ENCODE measurements at places on chromosomes 1 and 21.
A peak's percentile ranks its signal among the peaks of the same experiment; 100 is the strongest.

DNA sequence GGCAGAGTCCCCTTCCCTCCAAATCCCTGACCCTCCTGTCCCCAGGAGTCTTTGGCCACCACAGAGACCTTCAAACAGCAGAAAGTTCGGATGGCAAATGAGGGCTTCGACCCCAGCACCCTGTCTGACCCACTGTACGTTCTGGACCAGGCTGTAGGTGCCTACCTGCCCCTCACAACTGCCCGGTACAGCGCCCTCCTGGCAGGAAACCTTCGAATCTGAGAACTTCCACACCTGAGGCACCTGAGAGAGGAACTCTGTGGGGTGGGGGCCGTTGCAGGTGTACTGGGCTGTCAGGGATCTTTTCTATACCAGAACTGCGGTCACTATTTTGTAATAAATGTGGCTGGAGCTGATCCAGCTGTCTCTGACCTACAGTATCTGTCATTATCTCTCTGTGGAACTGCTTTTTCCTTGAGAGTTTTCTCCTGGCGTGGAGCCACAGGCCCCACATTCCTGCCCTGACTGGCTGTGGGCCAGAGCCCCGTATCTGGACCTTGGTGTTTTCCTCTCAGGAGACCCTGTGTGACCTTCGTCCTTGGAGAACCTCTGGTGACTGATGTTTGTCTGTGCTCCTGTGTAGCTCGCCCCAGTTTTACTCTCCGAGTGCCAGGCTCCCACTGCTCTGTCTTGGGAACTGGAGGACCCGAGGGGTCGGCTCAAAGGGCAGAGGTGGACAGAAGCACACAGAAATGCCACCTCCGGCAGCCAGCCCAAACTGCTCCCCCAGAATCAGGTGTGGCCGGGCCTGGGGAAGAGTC is 4.8 kb downstream of the SLC27A3 start:
- no peak for DNase-seq

- DNase-seq, result peak; percentile 30
Observed at GRCh38 chr1:150366416-150367296, 2.7 kb downstream of the RPRD2 start.

GRCh38 chr1:200506471-200506870 is 96.6 kb upstream of the ZNF281 start:
- DNase-seq, result no peak

- peak; percentile 38 for DNase-seq
Observed at GRCh38 chr1:8701794-8702471, 115.5 kb downstream of the RERE start.

DNA sequence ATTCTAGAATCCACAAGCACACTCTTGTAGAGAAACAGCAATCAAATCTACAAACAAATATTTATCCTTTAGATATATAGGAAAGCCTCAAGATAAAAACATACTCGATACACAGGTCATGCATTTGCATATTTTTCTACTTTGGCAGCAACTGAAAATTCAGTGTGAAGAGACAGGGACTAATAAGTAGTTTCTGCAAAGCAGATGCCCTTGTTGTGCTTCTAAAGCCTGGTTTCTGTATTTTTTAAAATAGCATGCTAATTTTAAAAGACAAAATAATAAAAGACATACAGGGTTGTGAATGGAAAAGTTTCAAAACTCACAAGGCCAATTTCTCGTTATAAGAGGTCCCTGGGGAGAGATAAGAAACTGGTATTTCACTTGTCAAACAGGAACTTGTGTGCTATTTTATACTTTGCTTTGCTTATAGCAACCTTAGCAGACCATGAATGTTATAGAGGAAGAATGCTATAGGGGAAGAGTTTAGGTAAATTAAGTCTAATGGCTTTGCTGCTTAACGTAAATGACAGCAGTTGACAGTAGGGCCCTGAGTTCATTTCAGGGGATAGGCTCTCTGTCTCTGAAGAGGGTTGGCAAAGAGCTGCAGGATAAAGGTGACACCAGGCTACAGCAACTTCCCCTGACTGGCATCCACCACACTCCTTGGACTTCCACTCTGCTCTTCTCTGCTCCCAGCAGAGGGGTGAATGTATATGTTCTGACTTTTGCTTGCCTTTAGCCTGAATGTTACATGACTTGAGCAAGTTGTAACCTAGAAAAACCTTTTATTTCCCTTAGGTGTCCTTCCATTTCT is 9.4 kb upstream of the RGS13 start:
- no peak for DNase-seq

DNA sequence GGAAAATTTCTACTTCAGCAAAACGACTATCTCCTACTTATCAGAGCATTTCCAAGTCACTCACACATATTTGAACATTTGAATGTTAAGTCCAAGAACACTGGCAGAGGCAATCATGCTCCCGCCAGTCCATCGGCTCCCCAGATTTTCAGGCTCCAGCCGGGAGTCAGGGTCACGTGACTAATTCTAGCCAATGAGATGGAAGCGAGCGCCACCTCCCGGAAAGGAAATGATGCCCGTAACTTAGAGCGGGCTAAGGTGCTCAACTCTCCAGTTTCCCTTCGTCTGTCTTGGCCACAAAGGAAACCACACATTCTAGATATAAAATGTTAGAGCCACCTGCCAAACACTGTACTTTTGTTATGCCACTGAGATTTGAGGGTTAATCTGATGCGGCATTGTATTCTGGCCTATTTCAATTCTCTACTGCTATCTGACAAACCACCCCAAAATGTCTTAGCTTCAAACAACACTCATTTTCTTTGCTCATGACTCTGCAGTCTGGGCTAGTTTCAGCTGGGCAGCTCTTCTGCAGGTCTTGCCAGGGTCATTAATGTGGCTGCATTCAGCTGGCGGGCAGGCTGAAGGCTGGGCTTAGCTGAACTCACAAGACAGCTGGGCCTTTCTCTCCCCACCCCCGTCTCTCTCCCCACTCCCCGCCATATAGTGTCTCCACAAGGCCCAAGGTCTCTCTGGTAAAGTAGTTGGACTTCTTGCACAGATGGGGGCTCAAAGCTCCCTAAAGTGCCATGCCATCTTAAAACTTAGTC is 16.5 kb upstream of the LHX4 start:
- DNase-seq, result no peak

- DNase-seq, result peak; percentile 50
Observed at GRCh38 chr1:55472784-55473183, 257.6 kb upstream of the USP24 start.

- no peak for DNase-seq
Observed at GRCh38 chr1:101217148-101217547, 19.7 kb upstream of the S1PR1 start.

DNA sequence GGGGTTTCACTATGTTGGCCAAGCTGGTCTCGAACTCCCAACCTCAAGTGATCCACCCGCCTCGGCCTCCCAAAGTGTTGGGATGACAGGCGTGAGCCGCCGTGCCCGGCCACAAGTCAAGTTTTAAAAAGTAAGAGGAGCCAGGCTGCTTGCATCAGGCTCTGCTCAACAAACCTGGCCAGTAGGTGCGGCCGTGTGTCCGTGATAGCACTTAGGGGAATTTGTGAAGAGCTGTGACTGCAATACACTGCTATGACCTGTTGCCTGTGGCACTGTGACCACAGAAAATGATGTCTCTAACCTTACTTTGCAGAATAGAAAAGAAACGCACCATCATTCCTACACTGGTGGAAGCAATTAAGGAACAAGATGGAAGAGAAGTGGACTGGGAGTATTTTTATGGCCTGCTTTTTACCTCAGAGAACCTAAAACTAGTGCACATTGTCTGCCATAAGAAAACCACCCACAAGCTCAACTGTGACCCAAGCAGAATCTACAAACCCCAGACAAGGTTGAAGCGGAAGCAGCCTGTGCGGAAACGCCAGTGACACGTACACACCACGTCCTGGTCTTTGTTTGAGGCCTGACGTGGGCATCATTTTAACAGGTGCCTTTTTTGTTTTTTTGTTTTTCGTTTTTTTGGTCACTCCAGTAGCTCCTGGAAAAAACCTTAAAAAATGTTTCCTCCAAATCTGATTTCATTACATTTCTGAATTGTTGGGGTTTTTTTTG is 16.7 kb downstream of the C1orf174 start:
- DNase-seq, result no peak

DNA sequence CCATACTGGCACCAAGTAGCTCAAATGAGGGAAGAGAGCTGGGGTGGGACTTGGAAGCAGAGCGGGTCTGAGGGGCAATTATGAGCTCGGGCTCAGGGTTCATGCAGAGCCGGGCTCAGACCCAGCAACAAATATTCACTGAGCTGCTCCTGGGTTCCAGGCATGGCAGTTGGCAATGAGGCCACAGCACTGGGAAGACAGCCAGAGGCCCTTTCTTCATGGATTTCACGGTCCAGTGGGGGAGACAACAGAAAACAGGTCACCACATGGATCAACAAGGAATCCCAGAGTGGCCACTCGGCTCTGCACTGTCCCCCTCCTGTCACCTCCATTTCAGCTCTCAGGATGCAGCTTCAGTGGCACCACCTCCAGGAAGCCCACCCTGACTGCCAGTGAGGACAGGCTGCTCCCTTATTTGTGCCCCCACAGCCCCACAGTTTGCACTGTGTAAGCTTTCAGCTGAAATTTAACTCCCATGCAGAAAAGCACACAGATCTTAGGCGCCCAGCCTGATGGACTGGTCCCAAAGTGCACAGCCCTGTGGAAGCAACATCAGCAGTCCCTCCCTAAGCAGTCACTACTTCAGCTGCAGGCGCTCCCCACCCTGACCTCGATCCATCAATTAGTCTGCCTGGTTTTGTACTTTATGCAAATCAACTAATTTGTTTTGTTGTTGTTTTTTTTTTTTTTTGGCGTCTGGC is 22.4 kb downstream of the ARHGEF19 start:
- DNase-seq, result no peak

DNA sequence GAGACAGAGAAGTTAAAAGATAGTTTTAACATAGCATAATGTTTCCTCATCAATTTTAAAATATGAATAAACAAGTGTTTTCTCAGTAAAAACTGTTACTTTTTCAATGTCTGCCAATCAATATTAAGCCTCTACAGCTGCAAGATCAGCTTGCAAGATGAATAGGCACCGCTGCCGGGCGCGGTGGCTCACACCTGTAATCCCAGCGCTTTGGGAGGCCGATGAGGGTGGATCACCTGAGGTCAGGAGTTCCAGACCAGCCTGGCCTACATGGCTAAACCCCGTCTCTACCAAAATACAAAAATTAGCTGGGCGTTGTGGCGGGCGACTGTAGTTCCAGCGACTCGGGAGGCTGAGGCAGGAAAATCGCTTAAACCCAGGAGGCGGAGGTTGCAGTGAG is 54.8 kb upstream of the SH3GLB1 start:
- no peak for DNase-seq

DNA sequence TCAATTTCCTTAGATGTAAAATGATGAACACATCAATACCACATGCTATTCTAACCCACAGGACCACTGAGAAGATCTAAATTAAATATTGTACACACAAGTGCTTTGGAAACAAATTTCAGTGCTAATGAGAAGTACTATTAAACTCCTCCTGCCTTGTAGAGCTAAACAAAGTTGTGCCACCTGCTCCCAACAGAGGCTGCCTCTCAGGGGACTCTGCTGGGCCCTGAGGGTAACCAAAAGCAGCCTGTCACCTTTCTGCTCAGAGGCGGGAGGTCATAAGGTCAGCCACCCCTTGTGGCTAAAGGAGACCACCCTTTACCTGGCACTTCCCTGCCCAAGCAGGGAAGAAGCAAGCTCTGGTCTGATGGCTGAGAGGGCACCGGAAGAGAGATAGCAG is 6.3 kb downstream of the SLC9A1 start:
- DNase-seq, result no peak

- DNase-seq, result no peak
Observed at GRCh38 chr1:73759011-73759410, 439.0 kb downstream of the LRRIQ3 start.

DNA sequence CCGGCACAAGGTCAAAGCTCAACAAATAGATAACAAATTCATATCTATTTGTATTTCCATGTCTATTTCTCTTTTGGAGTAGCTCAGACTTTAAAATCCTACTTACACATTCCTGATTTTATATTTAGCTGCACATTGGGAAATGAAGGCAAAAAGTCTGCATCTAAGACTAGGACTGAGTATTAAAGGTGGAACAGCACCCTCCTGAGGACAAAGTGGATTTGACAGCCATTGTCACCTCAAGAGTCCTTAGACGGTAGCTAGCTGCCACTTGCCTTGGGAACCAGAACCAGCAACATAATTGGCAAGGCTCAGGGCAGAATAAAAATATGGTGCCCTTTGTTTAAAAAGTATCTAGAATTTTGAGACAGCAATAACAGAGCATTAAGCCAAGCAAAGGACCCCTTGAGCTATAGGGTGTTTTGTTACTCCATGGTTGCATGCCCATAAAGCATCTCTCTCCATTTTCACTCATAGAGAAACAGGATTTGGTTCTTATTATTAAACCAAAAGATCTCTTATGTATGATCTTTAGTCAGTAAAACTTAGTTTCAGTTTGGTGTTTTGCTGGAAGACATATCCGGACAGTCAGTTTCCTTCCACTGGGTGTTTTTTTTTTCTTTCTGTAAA is 30.0 kb upstream of the SGIP1 start:
- DNase-seq, result peak; percentile 66

- DNase-seq, result no peak
Observed at GRCh38 chr1:210841926-210842625, 291.9 kb downstream of the KCNH1 start.

Data from HCEC 1CT (cell line).